IMR-90 (cell line): ENCODE measurements at places on chromosomes 12 and 14. TPM values are rescaled to one million over a fixed set of nuclear protein-coding genes. Genes with fewer than 3 reads are reported as not detected.
A peak's percentile ranks its signal among the peaks of the same experiment; 100 is the strongest.

GRCh38 chr12:7144414-7145120 lies 14.4 kb downstream of the CLSTN3 start:
- peak; percentile 40 for DNase-seq

DNA sequence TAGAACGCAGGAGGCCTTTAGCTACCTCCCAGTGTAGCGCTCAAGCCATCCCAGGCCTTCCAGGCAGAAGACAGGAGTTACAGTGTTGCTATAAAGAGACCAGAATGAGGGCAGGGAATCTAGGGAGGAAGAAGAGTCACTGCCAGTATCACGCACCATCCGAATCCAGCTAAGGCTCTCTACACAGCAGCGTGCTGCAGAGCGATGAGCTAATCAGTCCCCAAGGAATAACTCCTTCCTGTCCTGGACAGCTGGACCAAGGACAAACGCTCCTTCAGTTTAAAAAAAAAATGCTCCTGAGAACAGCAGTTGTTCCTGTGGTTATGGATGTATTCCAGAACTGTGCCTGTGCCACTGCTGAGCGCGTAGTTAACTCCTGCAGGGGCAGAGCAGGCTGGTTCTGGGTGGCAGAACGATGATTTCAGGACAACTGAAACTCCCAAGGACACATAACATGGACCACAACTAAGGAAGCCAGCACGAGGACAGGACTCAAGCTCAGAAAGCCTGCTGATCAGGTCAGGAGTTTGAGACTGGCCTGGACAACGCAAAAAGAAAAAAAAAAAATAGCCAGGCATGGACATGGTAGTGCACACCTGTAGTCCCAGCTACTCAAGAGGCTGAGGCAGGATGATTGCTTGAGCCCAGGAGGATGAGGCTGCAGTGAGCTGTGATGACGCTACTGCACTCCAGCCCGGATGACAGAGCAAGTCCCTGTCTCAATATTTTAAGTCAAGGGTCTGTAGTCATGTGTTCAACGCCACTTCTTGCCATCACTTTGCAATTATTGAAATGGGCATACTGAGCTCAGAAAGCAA lies 2.6 kb downstream of the IFFO1 start:
- DNase-seq, result peak; percentile 73

- peak; percentile 68 for DNase-seq
These were observed 2.0 kb downstream of the BBS10 start for GRCh38 chr12:76346236-76346635.

DNA sequence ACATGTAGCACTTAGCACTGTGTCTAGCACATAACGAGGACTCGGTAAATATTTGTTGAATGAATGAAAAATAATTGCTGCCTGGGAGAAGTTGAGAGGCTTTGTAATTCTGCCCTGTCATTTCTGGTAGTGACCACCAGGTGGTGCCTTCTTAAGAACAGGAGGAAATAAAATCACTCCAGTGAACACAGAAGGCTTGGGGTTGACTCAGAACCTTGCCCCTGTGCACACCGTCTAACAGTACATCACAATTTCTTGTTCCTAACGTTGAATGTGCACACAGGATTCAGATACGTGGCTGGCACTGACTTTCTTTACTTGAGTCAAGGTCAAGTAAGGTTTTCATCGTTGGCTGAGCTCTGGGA lies 91.8 kb downstream of the RGS6 start:
- DNase-seq, result peak; percentile 21

- no peak for DNase-seq
These were observed 223.2 kb downstream of the FSCB start for GRCh38 chr14:44283836-44284235.

The VASH1 gene
- total RNA-seq, result 1.9 and 2.0 TPM in 2 replicates

The SLC17A8 gene
- not detected in 2 replicates for total RNA-seq

The NANOG gene
- not detected in 2 replicates for total RNA-seq

The KLHDC1 gene
- total RNA-seq, result 0.90 and 1.9 TPM in 2 replicates

The OR6C2 gene
- not detected in 2 replicates for total RNA-seq
